ENCODE measurements at places on chromosomes 3 and 15.

DNA sequence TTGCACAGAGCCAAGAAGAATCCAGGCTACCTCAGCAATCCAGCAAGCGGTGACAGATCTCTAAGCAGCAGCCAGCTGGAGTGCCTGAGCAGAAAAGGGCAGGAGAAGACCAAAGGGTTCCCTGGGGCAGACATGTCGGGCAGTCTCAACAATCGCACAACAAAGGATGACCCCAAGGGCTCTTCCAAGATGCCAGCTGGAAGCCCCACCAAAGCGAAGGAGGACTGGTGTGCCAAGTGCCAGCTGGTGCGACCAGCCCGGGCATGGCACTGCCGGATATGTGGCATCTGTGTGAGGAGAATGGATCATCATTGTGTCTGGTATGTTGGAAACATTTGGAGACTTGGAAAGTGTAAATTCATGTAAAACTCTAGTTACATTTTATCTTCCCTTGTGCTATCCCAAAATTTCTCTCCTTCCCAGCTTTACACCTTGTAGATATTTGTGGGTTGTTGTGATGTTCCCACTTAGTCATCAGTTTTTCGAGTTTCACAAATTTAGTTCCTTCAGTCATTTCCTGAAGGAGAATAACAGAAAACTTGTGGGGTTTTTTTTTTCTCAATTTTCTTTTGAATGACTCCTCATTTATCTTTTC is 6.4 kb downstream of the ZDHHC23 start:
- no peak for DNase-seq

DNA sequence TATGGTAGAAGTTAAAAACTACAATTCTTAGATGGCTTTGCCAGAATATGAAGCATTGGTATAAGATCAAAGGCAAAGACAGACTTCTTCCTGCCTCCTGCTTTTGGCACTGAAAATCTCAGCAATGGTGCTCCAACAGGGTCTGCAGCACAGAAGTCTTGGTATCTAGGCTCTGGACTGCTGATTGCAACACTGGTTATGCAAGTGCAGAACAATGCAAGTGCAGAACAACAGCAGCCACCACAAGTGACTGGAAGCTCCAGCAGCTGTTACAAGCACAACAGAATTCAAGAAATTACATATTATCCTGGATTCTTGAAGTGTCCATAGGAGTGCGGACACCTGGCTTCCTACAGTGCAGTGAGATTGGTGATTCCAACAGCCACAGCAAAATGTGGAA is 33.7 kb downstream of the ZBTB20 start:
- DNase-seq: no peak

- DNase-seq: no peak
Measured at GRCh38 chr3:37785736-37786135, 75.9 kb upstream of the CTDSPL start.

DNA sequence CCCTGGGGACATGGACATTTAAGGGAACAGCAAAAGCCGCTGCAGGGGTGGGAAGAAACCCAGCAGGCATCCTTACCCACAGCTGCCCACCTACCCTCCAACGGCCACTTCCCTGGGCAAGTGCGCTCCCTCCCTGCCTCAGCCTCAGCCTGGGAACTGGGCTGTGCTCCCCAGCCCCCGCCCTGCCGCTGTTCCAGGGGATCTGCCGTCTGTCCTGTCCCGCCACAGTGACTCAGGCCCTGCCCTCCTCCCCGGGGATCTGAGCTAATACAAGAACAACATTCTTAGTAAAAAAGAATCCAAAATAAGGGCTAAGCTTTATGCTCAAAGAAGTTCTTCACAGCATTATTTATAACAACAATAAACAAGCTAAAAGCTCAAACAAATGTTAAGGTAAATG is 7.4 kb upstream of the IQSEC1 start:
- no peak for DNase-seq

DNA sequence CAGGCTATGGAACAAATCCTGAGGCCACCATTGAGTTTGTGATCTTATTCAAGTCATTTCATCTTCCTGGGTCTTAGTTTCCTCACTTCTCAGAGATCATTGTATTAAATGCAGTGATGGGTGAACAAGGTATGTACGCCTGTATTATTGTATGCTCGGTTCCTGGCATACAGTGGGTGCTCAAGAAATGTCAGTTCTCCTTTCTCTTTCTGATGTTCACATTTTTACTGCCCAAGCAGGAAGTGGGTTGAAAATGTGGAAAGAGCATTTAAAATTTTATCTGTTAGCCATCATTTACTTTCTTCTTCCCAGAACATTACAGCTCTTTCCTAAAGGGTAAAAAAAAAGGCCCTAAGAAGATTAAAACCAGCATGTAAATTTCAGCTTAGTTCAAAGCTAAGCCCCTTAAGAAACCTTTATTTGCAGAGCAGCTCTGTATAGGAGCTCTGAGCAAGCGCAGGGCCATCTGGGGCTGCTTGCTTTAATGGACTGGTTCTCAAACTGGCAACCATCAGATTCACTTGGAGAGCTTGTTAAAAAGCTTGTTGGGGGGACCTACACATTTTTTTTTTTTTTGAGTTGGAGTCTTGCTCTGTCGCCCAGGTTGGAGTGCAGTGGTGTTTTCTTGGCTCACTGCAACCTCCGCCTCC is 179.4 kb downstream of the CHST2 start:
- DNase-seq: no peak

GRCh38 chr3:107987036-107987939 is 103.5 kb downstream of the CD47 start:
- DNase-seq: no peak

DNA sequence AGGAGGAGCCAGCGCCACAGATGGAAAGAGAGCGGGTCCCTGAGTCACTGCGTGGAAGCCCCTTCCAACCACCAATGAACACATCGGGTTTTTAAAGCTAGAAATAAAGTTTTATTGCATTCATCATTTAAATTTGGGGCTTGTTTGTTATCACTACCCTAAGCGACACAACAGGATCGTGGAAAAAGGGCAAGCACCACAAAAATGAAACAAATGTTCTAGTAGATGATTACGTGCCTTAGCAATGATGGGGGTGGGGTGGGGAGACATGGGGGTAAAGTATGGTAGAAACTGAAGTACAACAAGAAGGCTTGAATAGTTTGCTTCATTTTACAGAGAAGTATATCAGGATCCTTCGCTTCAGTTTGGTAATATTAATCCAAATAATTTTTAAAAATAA is 221.6 kb upstream of the ATP10A start:
- no peak for DNase-seq

DNA sequence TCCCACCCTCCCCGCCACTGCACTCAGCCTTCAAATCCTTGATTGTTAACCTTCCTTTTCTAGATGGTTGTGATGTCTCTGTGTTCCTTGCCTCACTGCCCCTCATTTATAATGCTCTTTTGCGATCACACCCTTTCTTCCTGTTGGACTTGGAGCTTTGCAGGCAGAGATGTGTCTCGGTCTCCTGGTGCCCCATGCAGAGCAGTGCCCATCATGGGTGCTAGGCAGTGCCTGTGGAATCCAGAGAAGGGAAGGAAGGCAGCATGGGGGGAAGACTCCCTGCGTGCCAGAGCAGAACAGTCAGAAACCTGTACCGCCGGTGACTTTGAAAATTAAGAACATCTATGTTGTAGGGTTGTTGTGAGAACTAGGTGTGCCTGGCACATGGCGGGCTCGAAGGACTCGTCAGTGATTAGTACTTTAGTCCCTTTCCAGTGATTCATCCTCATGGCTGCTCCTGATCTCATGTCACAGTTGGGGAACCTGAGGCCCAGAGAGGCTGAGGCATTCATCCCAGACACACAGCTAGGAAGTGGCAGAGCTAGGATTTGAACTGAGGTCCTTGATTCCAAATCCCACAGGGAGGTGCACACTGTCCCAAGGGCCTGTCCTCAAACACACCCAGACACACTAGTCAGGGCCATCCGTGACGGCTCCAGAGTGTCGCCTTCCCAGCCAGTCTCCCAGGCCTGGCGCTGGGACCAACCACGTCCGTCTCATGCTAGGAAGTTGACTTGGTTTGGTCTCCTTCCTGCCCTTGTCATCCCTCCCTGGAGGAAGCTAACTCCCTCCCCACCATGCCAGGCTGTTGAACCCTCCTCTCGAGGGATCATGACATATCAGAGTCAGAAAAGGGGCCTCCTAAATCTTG is 58.3 kb downstream of the SMAD6 start:
- DNase-seq: no peak

DNA sequence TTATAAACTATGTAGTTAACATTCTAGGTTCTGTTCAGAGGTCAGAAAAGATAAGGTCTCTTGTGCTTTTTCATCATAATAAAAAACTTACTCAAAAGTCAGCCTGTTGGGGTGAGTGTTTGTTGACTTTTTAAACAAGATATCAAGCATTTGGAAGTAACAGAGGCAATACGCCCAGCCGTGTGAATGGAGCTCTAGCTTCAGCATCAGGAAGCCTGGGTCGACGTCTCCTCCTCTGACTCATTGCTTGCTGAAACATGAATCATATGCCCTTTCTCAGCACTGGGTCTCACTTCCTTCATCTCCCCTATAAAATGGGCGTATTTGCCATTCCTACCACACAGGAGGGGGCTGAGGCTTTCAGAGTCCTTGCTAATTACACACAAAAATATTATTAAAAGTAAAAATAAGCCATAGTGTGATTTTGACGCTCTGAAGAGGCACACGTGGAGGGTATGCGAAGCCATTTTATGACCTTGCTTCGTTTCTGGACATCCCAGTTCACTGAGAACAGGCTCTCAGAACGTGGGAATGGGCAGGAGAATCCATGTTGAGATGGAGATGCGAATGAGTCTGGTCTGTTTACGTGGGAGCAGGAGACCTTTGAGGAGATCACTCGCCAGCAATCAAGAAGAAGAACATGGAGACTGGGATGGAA is 220.8 kb upstream of the TPRG1 start:
- DNase-seq: no peak

DNA sequence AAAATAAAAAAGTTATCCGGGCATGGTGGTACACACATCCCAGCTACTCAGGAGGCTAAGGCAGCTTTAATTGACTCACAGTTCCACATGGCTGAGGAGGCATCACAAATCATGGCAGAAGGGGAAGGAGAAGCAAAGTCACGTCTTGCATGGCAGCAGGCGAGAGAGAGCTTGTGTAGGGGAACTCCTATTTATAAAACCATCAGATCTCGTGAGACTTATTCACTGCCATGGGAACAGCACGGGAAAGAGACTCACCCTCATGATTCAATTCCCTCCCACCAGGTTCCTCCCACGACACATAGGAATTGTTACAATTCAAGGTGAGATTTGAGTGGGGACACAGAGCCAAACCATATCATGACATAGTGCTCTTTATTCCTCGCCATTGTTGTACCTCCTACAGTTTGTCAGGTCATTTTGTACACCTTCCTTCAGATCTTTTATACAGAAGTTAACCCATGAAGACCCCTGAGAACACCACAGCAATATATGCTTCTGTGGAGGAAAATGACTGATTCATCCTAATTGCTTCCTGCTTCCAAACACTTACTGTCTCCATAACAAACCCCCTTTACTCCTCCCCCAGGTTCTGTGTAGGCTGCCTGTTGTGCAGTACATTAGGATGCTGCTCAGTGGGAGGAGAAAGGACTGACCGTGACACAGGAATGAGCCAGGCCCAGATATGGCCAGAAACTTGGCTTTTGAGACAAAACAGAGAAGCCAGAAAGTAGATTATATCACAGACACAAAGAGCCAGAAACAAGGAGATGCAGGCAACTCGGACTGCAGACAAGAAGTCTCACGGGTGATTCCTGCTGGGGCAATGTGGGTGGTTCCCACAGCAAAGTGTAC is 67.9 kb upstream of the HEG1 start:
- no peak for DNase-seq

GRCh38 chr3:127217596-127218453 is 24.9 kb downstream of the PRR23E start:
- no peak for DNase-seq

GRCh38 chr3:8863891-8864290 is 94.5 kb upstream of the OXTR start:
- no peak for DNase-seq

DNA sequence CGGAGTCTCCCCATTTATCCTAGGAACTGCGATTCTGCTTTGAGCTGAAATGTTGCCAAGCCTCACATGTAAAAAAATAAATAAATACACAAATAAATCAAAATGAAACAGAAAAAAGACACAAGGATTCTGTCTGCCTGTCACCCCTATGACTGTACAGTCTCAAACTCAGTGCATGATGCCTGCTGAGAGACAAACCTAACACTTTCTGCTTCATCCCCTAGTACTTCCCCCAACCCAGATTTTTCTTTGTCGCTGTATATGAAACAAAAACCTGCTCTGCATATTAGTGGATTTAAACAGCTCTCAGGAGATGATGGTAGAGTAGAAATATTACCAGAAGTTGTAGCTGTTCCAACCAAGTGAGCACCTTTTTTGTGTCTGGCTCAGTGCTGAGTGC is 530.7 kb upstream of the CFAP20DC start:
- no peak for DNase-seq

GRCh38 chr3:113441051-113441770 is at the start of gene CFAP44:
TSS of gene CFAP44 (minus strand) at chr3:113441493. CDS start at chr3:113433664, 7,829 bp downstream.
- peak; percentile 35 for DNase-seq

DNA sequence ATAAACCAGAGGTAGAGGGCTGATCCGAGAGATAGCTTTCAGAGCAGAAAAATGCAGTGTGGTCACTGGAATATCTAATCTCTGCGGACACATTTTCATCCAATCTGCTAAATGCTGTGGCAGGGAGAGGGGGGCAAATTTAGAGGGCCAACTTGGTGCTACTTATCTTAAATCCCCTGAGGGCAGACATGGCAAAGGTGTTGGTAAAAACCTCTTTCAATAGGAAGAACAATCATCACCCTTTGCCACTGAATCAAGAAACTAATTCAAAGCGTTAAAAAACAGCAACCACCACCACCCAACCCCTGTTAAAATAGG is 152.9 kb downstream of the MECOM start:
- DNase-seq: no peak

DNA sequence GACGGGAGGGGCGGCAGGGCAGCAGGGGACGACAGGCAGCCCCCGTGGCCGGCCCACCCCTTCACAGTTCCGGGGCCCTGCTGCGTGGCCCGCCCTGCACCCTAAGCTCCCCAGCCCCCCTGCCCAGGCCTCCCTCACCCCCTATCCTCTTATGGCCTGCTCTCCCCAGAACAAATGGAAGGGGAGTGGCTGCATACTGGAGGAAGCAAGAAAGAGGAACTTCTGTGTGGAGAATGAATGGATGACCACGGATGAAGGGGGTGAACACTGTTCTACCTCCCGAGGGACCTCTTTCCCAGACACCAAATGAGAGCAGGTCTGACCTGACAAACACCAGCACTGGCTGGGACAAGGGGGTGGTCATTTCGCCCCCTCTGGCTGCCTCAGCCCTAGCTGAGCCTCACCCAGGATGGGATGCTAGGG is 25.0 kb downstream of the SEC61A1 start:
- DNase-seq: peak; percentile 39

Measured in hematopoietic multipotent progenitor cell treated with erythropoietin and hydrocortisone succinate and interleukin-3 and kit ligand, for 17 days (in vitro differentiated cells).